ENCODE measurements at places on chromosomes 16 and 17.

GRCh38 chr16:67243481-67243880, 3.8 kb downstream of the FHOD1 start:
- no peak for DNase-seq

DNA sequence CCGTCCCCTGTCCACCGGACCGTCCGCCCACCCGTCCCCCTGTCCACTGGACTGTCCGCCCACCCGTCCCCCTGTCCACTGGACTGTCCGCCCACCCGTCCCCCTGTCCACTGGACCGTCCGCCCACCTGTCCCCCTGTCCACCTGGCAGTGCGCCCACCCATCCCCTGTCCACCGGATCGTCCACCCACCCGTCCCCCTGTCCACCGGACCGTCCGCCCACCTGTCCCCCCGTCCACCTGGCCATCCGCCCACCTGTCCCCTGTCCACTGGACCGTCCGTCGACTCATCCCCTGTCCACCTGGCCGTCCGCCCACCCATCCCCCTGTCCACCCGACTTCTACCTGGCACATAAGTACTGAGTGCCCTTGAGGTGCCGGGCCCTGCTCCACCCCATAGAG, 76.6 kb downstream of the LMF1 start:
- DNase-seq, result no peak

DNA sequence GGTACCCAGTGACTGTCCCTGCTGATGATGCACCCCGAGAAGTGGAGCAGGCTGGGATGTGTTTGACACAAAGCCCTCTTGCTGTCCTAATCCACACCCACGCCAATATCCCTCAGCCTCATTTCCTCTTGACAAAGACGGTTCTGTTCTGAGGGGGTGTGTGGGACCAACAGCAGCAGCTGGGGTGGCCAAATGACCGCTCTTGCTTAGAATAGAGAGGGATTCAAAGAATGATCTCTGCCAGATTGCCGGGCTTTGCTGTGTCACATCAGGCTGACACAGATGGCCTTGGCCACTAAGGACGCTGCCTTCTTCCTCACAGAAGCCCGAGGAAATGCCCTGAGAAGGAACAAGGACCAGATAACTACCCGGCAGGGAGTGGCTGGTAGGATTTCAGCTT, 250.7 kb downstream of the NTN1 start:
- DNase-seq, result no peak

- no peak for DNase-seq
These were observed 24.7 kb downstream of the NSMCE1 start for GRCh38 chr16:27243725-27244362.

DNA sequence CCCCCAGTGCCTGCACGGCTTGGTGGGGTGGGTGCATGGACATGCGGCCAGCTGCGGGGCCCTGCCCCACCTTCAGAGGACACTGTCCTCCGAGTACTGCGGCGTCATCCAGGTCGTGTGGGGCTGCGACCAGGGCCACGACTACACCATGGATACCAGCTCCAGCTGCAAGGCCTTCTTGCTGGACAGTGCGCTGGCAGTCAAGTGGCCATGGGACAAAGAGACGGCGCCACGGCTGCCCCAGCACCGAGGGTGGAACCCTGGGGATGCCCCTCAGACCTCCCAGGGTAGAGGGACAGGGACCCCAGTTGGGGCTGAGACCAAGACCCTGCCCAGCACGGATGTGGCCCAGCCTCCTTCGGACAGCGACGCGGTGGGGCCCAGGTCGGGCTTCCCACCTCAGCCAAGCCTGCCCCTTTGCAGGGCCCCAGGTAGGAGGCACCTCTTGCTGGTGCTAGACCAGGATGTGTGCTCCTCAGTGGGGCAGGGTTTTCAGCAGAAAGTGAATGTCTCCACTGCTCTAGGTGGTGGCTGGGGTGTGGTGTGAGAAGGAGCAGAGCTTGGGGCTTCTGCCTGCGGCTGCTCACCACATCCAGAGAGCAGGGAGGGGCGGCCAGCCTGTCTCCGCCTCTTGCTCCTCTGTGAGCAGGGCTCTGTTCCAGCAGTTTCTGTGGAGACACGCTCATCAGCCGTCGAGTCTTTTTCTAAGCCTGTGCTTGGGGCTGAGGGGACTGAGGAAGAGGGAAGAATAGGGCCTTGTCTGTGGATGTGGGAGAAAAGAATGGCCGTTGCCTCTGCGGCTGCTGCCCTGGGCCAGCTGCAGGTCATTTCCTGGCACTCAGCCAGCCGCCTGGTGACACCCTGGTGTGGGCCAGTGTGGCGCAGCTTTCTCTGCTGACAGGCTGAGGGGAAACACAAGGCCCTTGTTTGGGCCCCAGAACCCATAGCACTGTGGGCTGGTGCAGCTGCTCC, 2.2 kb downstream of the ZNF276 start:
- DNase-seq, result peak; percentile 85

DNA sequence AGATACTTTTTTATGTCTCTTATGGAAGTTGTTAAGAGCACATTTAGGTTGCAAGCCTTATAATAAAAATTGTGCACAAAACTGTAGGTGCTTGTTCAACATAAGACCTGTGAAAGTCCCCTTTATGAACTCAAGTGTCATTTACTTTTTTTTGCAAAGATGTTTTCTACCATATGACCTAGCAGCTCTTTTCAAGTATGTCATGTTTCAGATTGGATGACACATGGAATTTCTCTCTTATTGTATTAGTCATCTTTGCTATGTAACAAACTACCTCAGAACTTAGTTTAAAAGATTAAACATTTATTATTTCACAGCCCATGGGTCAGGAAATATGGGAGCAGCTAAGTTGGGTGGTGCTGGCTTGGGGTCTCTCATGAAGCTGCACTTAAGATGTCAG, 57.9 kb downstream of the PHKB start:
- no peak for DNase-seq

GRCh38 chr17:79836972-79837887, 2.0 kb downstream of the CBX4 start:
- DNase-seq, result peak; percentile 84

GRCh38 chr17:7019367-7019766, 3.5 kb upstream of the BCL6B start:
- no peak for DNase-seq
